ENCODE measurements at places on chromosomes 5 and 9. TPM values are rescaled to one million over a fixed set of nuclear protein-coding genes. Genes with fewer than 3 reads are reported as not detected.

Gene ANGPTL2
- not detected for total RNA-seq

Gene CAVIN4
- 0.38 TPM for total RNA-seq

Gene PCDHGA6
- 0.29 TPM for total RNA-seq

Gene SLC4A9
- total RNA-seq = not detected

Gene GRIA1
- total RNA-seq = not detected

Gene DMRTA1
- total RNA-seq = 0.63 TPM

Gene FBXW2
- 41.1 TPM for total RNA-seq

Gene SPINK6
- total RNA-seq = not detected

Gene BTNL9
- total RNA-seq = 1.3 TPM

Gene TAF11L5
- total RNA-seq = not detected

Gene TTLL11
- total RNA-seq = 4.1 TPM

Gene PJA2
- total RNA-seq = 18.0 TPM

Gene TXNDC8
- not detected for total RNA-seq

Gene NREP
- 3.6 TPM for total RNA-seq

Gene CCDC152
- total RNA-seq = not detected

Gene PCDHB14
- total RNA-seq = 0.13 TPM

Gene PIP5KL1
- total RNA-seq = 2.0 TPM

Gene ABITRAM
- 20.0 TPM for total RNA-seq

Gene INSL4
- 16.3 TPM for total RNA-seq

Gene ZFP62
- total RNA-seq = 9.7 TPM

Gene PCDHA9
- not detected for total RNA-seq

Gene FAM153A
- not detected for total RNA-seq

Gene FOXD4L6
- total RNA-seq = not detected

Measured in A549 treated with ZK216348 at 1 μM for 4 hours (cell line).